Naive thymus-derived CD4-positive, alpha-beta T cell (primary cell): ENCODE measurements at places on chromosomes 6 and 20. TPM values are rescaled to one million over a fixed set of nuclear protein-coding genes. Genes with fewer than 3 reads are reported as not detected.
A peak's percentile ranks its signal among the peaks of the same experiment; 100 is the strongest.

DNA sequence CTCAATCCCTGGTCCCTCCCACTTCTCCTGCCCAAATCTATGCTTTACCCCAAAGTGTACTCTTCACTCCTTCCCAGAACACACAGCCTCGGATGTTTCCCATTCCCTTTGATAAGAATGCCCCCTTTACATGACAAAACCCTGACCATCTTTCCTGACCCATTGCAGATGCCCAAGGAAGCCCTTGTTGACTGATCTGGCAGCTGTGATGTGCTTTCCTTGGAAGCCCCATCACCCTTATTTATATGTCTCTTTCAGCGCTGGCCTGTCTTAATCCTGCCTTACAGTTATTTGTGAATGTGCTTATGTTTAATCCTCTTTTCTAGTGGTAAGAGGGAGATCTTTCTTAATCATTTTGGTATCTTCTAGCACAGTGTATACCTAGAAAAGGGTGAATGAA is 523.1 kb downstream of the CD83 start:
- DNase-seq = no peak

GRCh38 chr6:33426590-33427511 is 7.0 kb downstream of the SYNGAP1 start:
- DNase-seq = peak; percentile 58

- DNase-seq = no peak
Observed at GRCh38 chr6:161107779-161108730, 116.5 kb downstream of the MAP3K4 start.

DNA sequence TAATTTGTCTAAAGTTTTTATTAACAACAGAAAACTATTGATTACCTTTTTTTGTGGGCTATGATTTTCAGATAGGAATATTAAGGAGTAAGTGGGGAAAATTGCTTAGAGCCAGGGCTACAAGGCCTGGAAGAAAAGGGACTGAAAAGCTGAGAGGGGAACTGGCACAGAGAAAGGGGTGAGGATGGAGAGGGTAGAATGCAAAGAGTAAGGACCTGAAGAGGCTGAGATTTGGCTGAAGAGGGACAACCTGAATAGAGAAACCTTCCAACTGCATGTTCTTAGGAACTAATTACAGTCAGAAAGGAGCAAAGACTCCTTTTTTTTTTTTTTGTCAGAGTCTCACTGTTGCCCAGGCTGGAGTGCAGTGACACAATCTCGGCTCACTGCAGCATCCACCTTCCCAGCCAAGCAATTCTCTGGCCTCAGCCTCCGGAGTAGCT is 16.7 kb downstream of the BTN2A1 start:
- no peak for DNase-seq

CALHM6 gene
- polyA plus RNA-seq = 52.1 TPM
